ENCODE measurements at places on chromosomes 3 and 15.

- peak; percentile 98 for DNase-seq
Measured at GRCh38 chr15:74193299-74193718, 9.3 kb downstream of the STRA6 start.

- DNase-seq = no peak
Measured at GRCh38 chr3:190404715-190405114, 16.8 kb downstream of the CLDN16 start.

- peak; percentile 4 for DNase-seq
Measured at GRCh38 chr15:87547470-87548181, 708.9 kb downstream of the NTRK3 start.

- DNase-seq = no peak
Measured at GRCh38 chr3:182981038-182981380, 671 bp upstream of the DCUN1D1 start.

GRCh38 chr3:173733029-173733652 is 335.6 kb downstream of the NLGN1 start:
- DNase-seq = peak; percentile 68

- DNase-seq = no peak
Measured at GRCh38 chr15:95096651-95097050, 865.3 kb downstream of the MCTP2 start.

- no peak for DNase-seq
Measured at GRCh38 chr3:28124882-28125281, 116.5 kb upstream of the CMC1 start.

DNA sequence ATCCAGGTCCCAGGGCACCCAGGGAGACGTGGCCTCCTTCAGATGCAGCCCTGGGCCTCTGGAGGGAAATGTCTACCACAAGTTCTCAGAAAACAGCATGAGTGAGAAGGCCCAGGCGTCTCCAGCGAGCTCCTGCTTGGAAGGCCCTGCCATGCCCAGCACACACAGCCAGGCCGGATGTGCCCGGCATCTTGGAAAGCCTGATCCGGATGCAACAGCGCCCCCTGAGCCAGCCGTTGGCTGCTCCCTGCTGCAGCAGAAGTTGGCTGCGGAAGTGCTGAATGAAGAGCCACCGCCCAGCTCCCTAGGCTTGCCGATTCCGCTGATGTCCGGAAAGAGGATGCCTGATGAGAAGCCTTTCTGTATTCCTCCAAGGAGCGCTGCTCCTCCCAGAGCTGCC is 856 bp downstream of the NPAP1 start:
- DNase-seq = no peak

DNA sequence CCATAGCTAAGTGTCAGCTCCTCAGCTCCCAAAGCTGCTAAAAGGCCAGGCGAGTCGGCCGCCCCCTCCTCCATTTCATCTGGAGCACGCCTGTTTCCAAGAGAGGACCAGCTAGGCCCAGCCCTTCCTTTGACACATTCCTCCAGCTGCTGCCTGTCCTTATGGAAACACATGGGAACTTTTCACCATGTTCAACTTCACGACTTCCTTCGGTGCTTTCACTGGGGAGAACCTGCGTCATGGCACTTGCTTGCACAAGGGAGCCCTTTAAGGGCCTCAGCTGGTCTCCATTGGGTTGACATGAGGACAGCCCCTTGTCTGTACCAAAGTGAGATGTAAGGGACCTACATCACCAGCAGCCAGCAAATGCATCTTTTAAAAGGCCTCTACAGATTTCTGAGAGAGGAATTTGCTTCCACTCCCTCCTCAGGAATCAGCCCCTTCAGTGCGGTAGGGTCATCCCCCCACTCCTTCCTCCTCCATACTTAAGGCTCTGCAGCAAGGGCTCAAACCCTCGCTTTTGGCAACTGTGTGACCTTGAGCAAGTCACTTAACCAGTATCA is 2.1 kb downstream of the MAGI1 start:
- peak; percentile 19 for DNase-seq

DNA sequence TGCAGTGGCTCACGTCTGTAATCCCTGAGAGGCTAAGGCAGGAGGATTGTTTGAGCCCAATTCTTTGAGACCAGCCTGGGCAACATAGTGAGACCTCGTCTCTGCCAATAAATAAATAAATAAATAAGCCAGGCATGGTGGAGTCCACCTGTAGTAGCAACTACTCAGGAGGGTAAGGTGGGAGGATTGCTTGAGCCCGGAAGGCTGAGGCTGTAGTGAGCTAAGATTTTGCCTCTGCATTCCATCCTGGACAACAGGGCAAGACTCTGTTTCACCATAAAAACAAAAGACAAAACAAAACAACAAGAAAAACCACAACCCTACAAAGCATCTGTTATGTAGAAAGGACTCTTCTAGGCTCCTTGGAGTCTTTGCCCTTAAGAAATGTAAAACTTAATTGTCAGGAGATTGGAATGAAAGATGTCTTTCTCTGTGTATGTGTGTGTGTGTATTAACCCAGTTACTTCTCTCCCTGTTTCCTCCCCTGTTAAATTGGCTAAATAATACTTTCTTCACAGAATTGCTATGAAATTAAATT is 9.5 kb downstream of the NECTIN3 start:
- peak; percentile 66 for DNase-seq

- DNase-seq = no peak
Measured at GRCh38 chr15:40986820-40987219, 33.5 kb downstream of the CHAC1 start.

GRCh38 chr3:48345946-48346572 is 12.6 kb upstream of the SPINK8 start:
- DNase-seq = no peak

- peak; percentile 53 for DNase-seq
Measured at GRCh38 chr3:63279005-63279841, 1.1 kb downstream of the SYNPR start.
